Smooth muscle cell of bladder (primary cell): ENCODE measurements at places on chromosomes 16 and 17. TPM values are rescaled to one million over a fixed set of nuclear protein-coding genes. Genes with fewer than 3 reads are reported as not detected.

The TEKT1 gene
- not detected in 2 replicates for total RNA-seq

The KRT13 gene
- total RNA-seq = 0.28 and 0.65 TPM in 2 replicates

The PKD1 gene
- total RNA-seq = 91.0 and 116 TPM in 2 replicates

The ATP5PD gene
- 365 and 394 TPM in 2 replicates for total RNA-seq

The PAQR4 gene
- 0.55 and 0.85 TPM in 2 replicates for total RNA-seq

The CSH1 gene
- not detected in 2 replicates for total RNA-seq

The NPIPB13 gene
- 0.43 and 1.8 TPM in 2 replicates for total RNA-seq

The PRSS8 gene
- total RNA-seq = under 0.01 TPM in 1 of 2 replicates, not detected in the other

The POLR3K gene
- 3.6 and 4.0 TPM in 2 replicates for total RNA-seq

The PNMT gene
- not detected in 2 replicates for total RNA-seq

The HASPIN gene
- total RNA-seq = 0.71 and 0.83 TPM in 2 replicates

The LRRC37A gene
- total RNA-seq = 0.46 and 0.85 TPM in 2 replicates

The CRYBA1 gene
- not detected in 2 replicates for total RNA-seq

The AGRP gene
- total RNA-seq = not detected in 2 replicates

The DLX3 gene
- not detected in 2 replicates for total RNA-seq

The TOX3 gene
- not detected in 2 replicates for total RNA-seq

The STAC2 gene
- total RNA-seq = not detected in 2 replicates

The JMJD8 gene
- total RNA-seq = 28.0 and 31.2 TPM in 2 replicates

The SEZ6L2 gene
- 2.1 and 7.0 TPM in 2 replicates for total RNA-seq

The KRTAP9-4 gene
- not detected in 2 replicates for total RNA-seq

The CTRB2 gene
- not detected in 2 replicates for total RNA-seq

The PAGR1 gene
- 11.2 and 14.2 TPM in 2 replicates for total RNA-seq

The SLC16A6 gene
- total RNA-seq = 0.18 and 1.00 TPM in 2 replicates

The DYNLRB2 gene
- total RNA-seq = 0.65 TPM in 1 of 2 replicates, not detected in the other

The CCL8 gene
- total RNA-seq = 0.46 and 8.8 TPM in 2 replicates

The HOXB4 gene
- total RNA-seq = under 0.01 TPM in 1 of 2 replicates, not detected in the other

The TGFB1I1 gene
- 21.3 and 23.3 TPM in 2 replicates for total RNA-seq

The CLEC3A gene
- total RNA-seq = not detected in 2 replicates

The FA2H gene
- total RNA-seq = not detected in 2 replicates

The PRSS53 gene
- 1.00 and 3.0 TPM in 2 replicates for total RNA-seq

The KRT20 gene
- total RNA-seq = not detected in 2 replicates

The KRTAP4-9 gene
- not detected in 2 replicates for total RNA-seq

The OTOP2 gene
- total RNA-seq = not detected in 2 replicates

The TBC1D3B gene
- total RNA-seq = 1.0 and 1.3 TPM in 2 replicates

The PRSS22 gene
- not detected in 2 replicates for total RNA-seq

The CEP295NL gene
- 0.85 and 1.8 TPM in 2 replicates for total RNA-seq

The JPH3 gene
- total RNA-seq = under 0.01 TPM in 1 of 2 replicates, not detected in the other

The HSD17B2 gene
- total RNA-seq = 4.4 and 132 TPM in 2 replicates

The TUBG1 gene
- total RNA-seq = 13.2 and 15.2 TPM in 2 replicates

The PDILT gene
- not detected in 2 replicates for total RNA-seq

The MYH1 gene
- 0.09 TPM in 1 of 2 replicates, not detected in the other for total RNA-seq

The C1QTNF1 gene
- 40.4 and 77.1 TPM in 2 replicates for total RNA-seq

The SUZ12 gene
- total RNA-seq = 13.8 and 14.2 TPM in 2 replicates
